Tongue (tissue), 3 donors: ENCODE measurements at places on chromosomes 4 and X. TPM values are rescaled to one million over a fixed set of nuclear protein-coding genes. Genes with fewer than 3 reads are reported as not detected.

DNA sequence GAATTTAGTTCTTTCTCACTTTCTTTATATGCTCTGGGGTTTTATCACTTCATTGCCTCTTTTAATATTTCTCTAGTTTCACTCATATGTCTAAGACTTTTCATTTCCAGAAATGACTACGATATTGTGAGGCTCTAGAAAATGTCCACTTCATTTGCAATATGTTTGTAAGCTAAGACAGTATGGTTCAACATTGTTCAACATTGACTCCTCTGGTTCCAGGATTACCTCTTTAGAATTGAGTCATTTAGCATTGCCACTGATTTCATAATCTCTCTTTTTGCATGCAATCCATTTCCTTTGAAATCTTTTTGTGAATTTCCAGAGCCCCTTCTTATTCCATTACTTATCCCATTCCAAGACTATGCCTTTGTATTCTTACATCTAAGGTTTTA, 32.3 kb downstream of the BBS12 start:
- no peak for DNase-seq

DNA sequence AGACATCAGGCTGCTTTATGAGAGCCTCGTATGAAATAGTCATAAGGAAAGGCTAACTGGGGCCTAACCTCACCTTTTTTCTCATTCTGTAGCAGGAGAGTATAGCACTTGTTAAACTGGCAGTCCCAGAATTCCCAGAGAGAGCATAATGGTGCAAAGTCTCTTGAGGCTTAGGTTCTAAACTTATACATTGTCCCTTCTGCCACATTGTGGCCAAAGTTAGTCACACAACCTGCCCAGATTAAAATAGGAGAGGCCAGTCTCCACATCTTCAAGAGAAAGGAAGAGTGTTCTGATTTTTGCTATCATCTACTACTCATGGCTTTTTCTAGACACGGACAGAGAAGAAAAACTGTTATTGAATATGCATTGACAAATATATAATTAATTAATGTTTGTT, 1588.9 kb upstream of the PCDH7 start:
- no peak for DNase-seq

DNA sequence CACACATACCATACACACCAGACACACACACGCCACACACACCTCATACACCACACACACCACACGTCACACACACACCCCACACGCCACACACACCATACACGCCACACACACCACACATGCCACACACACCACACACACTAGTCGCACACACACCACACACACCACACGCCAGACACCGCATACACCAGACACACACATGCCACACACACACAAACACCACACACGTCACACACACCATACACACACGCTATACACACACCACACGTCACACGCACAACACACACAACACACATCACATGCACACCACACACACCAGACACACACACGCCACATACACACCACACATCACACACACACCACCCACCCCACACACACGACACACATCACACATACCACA, 32.0 kb downstream of the FAM53A start:
- DNase-seq: no peak

DNA sequence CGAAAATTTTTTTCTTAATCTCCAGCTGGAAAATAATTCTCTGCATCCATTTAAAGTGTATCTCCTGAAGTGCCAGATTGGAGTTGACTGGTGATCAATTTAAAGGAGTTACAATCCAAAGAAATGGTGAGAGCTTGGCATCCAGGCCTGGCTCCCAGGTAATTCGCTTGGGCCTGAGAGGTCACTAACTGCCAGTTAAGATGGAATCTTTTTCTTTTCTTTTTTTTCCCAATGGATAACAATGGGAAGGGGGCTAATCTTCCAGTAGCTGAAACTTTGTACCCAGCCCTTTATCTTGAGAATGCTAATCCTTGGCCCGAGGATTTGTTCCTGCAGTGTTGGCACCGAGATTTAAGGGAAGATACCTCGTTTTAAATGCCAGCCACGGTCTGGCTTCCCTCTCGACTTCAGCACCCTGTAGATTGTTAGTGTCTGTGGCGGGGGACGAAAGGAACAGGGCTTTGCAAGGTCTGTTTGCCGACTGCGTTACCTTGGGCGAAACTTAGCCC, 13.3 kb upstream of the PITX2 start:
- peak; percentile 62 for DNase-seq

The DMRTC1 gene
- total RNA-seq: 0.62 TPM
